Sciatic nerve (tissue), 2 donors: ENCODE measurements at places on chromosomes 5 and 9.

DNA sequence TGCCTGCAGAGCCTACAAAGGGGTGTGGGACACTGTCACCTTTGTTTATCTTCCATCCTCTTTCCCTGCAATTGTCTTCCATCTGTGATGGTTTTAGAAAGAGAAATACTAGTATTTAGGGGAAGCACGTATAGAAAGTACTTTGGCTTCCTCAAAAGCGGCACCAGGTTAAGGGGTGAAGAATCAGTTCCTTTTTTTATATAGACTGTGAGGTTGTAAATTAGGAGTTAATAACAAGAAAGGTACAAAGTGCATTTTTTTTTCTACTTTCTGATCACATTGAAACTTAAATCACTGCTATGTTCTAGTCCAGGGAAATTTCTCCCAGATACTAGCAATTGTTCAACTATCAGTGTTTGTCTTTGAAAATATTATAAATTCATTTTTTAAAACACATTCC lies 219.3 kb downstream of the CEMIP2 start:
- DNase-seq = no peak

DNA sequence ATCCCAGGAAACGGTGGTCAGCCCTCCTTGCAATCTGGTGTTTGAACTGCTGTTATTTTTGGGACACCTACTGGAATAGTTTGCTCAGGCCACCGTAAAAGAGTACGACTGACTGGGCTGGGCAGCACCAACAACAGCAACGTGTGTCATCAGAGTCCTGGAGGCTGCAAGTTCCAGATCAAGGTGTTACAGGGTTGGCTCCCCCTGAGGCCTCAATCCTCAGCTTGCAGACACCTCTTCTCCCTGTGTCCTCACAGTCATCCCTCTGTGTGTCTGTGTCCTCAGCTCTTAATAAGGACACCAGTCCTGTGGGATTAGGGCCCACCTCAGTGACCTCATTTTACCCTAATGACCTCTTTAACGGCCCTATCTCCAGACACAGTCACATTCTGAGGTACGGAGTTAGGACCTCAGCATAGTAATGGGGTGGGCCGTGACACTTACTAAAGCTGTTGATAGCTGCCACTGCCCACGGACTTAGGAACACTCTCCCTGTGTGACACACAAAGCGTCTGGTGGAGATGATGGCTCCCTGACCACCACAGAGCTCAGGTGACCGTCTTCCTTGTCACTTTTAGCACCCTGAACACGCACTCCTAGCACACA lies 16.8 kb downstream of the GLT6D1 start:
- no peak for DNase-seq

- DNase-seq = no peak
Observed at GRCh38 chr5:14265570-14265969, 122.4 kb downstream of the TRIO start.

DNA sequence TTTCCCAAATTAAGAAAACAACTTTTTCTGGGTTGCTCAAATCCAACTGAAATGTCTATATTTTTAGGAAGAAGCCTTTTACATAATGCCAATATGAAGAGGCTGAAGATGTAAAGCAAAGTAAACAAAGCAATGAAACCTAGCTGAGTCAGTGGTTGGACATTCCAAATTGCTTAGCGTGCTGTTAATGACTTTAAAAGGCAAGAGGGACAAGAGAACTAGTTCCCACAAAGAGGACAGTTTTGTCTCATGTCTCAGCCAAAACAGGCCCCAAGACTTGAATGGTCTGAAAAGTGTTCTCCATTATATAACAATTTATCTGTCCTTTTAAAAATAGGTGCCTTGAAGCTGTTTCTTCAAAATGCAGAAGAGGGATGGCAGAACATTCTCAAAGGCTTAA lies 407.0 kb downstream of the ENC1 start:
- DNase-seq = no peak

- no peak for DNase-seq
Observed at GRCh38 chr5:71862507-71863060, 143.5 kb downstream of the CARTPT start.

- no peak for DNase-seq
Observed at GRCh38 chr9:95642189-95642588, 125.4 kb upstream of the PTCH1 start.

- peak; percentile 90 for DNase-seq
Observed at GRCh38 chr5:73215891-73216610, 43.1 kb downstream of the TMEM174 start.

GRCh38 chr5:110880413-110880812 lies 141.6 kb downstream of the SLC25A46 start:
- no peak for DNase-seq

GRCh38 chr9:87564791-87565241 lies 67.1 kb downstream of the DAPK1 start:
- DNase-seq = no peak

DNA sequence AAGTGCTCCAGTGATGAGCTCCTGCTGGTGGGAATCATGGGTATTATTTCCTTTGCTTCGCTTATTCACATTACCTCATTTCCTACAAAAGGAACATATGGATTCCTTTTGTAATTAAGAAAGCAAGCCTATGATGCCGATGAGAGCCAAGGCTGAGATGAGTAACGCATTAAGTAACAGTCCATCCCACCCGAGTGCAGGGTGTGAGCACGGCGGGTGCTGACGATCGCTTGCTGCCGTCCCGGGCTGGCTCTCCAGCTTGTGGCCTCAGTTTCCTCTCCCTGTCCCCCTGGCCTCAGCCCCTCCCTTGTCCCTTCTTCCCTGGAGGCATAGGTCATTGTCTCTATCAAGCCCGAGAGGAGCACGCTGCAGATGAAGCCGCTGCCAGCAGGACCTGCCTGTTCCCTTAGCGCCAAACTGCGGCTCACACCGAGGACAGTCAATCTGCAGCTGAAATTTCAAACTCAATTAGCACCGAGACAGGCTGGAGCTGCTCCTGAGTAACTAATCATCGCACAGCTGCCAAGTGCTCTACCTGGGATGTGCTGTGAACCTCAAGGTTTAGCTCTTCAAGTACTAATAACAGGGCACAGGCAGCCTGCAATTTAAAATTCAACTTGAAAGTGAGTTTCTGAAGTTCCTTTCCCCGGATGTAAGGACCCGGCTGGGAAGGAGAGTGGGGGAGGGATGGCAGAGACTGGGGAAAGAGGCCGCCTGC lies 115.2 kb upstream of the RAPGEF1 start:
- DNase-seq = no peak

DNA sequence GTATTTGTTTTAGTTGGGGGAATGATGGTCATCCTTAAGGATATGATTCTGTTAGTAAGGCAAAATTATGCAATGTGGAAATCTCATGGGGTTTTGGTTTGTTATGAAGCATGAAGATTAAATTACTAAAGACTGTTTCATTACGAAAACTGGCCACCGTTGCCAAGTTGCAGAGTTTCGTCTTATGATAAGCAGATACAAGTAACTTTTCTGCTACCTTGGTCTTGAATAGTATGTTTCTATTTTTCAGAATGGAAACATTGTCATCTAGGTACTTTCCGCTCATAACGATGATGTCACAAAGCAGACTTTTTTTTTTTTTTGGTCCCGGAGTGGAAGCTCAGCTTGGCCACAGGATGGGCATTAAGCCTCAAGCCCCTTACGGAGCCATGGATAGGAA lies 4.2 kb downstream of the CCNI2 start:
- peak; percentile 85 for DNase-seq

GRCh38 chr9:104982543-104982942 lies 54.6 kb upstream of the ABCA1 start:
- no peak for DNase-seq

- peak; percentile 81 for DNase-seq
Observed at GRCh38 chr9:132901858-132902831, 23.4 kb downstream of the SPACA9 start.

DNA sequence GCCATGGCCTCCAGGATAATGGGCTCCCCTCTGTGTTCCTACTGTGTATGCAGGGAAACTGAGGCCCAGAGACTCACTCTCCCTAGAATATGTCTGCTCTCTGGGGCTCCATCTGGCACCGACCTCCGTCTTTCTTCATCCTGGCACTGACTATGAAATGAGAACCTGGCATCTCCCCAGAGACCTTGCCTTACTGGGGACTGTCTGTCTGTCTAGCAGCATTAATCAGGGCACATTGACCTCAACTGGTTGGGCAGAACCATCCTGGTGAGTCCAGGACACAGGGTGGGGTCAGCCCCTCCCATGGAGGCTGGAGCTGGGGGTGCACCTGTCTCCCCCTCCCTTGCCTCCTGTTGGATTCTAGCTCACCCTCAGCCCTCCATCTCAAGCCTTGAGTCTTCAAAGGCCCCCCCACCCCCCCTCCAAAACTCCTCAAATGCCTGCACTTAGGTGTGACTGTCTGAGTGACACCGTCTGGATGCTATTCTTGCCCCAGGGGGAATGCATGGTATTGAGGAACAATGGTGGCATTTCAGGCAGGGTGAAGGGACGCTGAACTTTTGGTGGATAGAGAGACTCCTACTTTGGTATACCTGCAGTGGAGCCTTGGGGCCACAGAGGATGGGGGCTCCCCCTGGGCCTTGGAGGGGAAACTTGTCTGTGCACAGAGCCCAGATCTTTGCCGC lies 12.8 kb upstream of the PITX1 start:
- DNase-seq = no peak

DNA sequence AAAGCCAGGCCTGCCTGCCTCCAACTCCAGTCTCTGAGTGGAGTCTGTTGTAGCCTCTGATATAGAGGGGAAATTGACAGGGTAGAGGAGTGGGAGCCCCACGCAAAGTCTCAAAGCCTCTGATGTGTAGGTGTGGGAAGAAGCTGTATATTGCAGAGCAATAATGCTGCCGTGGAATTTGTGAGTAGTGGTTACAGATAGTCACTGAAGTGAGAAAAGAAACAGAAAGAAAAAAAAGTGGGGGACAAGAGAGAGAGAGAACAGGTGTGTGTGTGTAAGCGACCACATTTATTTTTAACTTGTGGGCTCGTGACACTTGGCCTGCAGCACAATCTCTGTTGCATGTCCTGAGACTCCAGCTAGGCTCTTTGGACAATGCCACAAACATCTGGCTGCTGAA lies 227.8 kb downstream of the NSG2 start:
- DNase-seq = no peak

DNA sequence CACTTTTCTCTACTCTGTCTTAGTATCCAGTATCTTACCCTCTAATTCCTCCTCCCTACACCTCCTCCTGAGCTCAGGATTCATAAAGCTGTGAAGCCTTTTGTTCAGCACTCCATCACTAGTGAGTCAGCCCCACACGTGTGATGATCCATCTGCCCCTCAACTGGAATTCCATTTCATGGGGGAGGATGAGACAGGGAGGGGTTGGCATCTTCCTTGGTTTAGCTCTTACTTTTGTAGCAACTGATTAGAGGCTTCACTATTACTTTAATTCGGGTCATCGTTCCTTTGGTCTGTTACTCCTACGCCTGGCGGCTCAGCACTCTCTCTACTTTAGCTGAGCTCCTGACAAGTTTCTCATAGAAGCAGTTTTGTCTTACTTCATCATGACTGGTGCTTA lies 11.8 kb downstream of the BTNL8 start:
- no peak for DNase-seq

DNA sequence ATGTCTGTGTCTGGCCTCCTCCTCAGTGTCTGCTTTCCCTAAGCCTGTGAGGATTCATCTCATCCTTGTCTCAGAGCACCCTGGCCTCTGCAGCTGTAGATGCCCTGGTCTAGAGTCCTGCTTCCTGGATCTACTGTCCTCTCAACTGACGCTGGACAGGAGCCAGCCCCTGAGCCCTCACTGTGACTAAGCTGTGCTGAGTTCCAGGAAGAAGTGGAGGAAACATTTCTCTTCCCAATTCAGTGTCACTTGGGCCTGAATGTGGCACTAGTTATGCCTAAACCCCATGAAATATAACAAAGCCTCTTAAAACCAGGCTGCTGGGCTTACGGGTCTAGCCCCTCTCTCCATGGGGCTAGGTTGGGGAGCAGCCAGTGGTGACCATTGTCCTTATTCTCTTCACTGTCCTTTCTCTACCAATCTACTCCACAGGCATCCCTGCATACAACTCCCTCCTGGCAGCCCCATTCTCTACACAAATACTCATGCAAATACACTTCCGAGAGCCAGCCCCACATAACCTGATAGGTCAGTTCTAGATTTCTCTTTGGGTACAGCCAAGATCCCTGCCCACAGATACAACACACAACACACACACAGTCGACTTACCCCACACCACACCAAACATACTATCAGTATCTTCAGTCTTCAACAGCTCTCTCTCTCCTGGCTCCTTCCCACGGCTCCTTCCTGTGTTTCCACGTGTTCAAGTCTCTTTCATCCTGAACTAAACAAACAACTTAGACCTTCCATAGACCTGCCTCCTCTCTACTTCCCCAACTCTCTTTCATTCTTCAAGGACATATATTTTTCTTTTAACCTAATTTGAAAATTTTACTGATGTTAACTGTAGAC lies 220.8 kb downstream of the SNX18 start:
- peak; percentile 79 for DNase-seq

GRCh38 chr9:128718475-128718874 lies 5.5 kb downstream of the ZDHHC12 start:
- no peak for DNase-seq

GRCh38 chr5:36323926-36324781 lies 22.5 kb upstream of the RANBP3L start:
- no peak for DNase-seq

DNA sequence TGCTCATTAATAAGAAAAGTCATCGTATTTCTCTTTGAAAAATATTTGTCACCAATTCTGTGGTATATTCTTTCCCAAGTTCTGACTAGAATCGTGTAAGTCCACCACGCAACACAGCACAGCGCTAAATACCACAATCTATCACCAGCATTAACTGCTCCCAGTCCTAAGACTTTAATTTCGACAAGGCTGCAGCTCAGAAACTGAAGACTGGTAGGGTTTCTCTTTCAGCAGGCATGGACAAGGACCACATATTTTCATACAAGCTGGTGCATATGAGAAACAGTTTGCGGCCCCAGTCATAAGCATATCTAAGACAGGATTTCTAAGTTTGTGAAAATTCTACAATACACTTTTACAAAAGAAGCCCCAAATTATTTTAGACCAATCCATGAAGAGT lies 24.1 kb downstream of the BNC2 start:
- no peak for DNase-seq

- DNase-seq = no peak
Observed at GRCh38 chr5:83586874-83587776, 115.6 kb downstream of the VCAN start.

- no peak for DNase-seq
Observed at GRCh38 chr5:170436335-170436734, 47.2 kb upstream of the KCNMB1 start.

GRCh38 chr9:92026206-92027002 lies 76.4 kb upstream of the ROR2 start:
- DNase-seq = no peak

- no peak for DNase-seq
Observed at GRCh38 chr5:9423571-9423970, 122.3 kb downstream of the SEMA5A start.

GRCh38 chr9:128724744-128725211 lies 851 bp upstream of the ZDHHC12 start:
- DNase-seq = no peak

- no peak for DNase-seq
Observed at GRCh38 chr9:6632516-6633183, 12.9 kb downstream of the GLDC start.
